ENCODE measurements at places on chromosomes 11 and 22. TPM values are rescaled to one million over a fixed set of nuclear protein-coding genes. Genes with fewer than 3 reads are reported as not detected.

- H3K4me1 ChIP-seq, result no peaks in the 10 kb centered on the region
- DNase-seq, result no peak
- H3K36me3 ChIP-seq, result no peaks in the 10 kb centered on the region
Measured at GRCh38 chr11:17197431-17197898, 10.3 kb downstream of the PIK3C2A start.

GRCh38 chr11:6618117-6619003 is 862 bp downstream of the TPP1 start:
- H3K27ac ChIP-seq, result peak overlapping the region; percentile 97
- no peaks in the 10 kb centered on the region for H3K4me1 ChIP-seq
- H3K4me3 ChIP-seq, result peak overlapping the region; percentile 57
- no peaks in the 10 kb centered on the region for H3K27me3 ChIP-seq
- no peaks in the 10 kb centered on the region for H3K36me3 ChIP-seq
- peak; percentile 89 for DNase-seq

DNA sequence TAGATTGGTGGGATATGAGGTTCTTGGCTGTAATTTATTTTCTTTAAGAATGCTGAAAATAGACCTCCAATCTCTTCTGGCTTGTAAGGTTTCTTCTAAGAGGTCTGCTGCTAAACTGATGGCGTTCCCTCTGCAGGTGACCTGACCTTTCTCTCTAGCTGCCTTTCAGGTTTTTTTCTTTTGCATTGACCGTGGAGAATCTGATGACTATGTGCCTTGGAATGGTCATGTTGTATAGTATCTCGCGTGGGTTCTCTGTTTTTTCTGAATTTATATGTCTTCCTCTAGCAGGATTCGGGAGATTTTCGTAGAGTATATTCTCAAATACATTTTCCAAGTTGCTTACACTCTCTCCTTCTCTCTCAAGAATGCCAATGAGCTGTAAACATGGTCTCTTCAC is 122.2 kb downstream of the DDX10 start:
- H3K27me3 ChIP-seq, result no peaks in the 10 kb centered on the region
- no peaks in the 10 kb centered on the region for H3K4me1 ChIP-seq
- H3K36me3 ChIP-seq, result no peaks in the 10 kb centered on the region
- no peak overlapping the region for H3K27ac ChIP-seq
- no peak overlapping the region for H3K4me3 ChIP-seq
- DNase-seq, result no peak

CCDC34 gene
- total RNA-seq, result 8.2 TPM

ART1 gene
- not detected for total RNA-seq

DNA sequence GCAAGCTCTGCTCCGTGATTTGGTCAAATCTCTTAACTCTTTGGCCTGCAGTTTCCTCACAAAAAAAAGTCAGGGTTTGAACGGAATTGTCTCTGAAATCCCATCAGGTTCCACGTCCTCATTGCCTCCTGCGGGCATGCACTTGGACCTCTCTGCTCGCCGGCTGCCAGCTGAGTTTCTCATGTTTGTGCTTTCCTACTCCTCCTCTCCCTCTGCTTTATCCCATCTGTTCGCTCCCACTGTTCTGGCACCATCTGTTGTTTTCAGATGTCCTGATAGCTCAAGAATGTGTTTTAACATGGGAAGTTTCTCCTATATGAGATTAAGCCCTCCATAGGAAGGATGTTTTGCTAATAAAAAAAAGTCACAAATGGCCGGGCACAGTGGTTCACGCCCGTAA is 49.4 kb upstream of the ARHGAP42 start:
- DNase-seq, result no peak
- H3K4me1 ChIP-seq, result no peaks in the 10 kb centered on the region
- no peaks in the 10 kb centered on the region for H3K36me3 ChIP-seq
- H3K27me3 ChIP-seq, result no peaks in the 10 kb centered on the region
- H3K4me3 ChIP-seq, result no peak overlapping the region

CDC45 gene
- not detected for total RNA-seq

DNA sequence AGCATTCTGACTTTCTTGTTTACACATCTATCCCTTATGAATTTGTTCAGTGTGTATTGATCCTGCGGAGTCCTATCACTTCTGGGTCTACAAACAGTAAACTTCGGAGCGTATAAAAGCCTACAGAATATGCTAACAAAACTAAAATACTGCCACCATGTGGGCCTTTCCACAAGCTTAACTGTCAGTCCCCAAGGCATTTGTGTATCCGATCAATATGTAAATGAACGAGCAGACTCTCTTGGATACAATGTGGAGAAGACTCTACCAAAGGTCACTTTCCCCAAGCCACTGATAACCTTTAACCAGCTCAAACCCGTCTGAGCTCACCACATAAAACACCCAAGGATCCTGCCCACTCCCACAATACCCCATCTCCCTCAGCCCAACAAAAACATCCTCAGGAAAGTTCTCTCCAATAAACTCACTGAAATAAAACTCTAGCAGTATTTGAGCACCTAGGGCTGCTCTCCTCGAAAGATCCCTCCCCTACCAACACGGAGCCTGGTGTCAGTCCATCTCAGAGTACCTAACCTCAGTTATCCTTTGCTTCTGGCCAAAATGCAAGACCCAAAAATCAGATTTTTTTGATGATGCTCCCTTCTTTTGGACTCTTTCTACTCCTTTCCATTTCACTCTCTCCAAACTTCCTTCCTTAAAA is 17.8 kb downstream of the ADA2 start:
- H3K27me3 ChIP-seq, result no peaks in the 10 kb centered on the region
- DNase-seq, result no peak
- H3K4me3 ChIP-seq, result no peak overlapping the region
- no peaks in the 10 kb centered on the region for H3K4me1 ChIP-seq
- H3K27ac ChIP-seq, result no peak overlapping the region
- H3K36me3 ChIP-seq, result no peaks in the 10 kb centered on the region

- no peaks in the 10 kb centered on the region for H3K27me3 ChIP-seq
- no peak overlapping the region for H3K4me3 ChIP-seq
- no peaks in the 10 kb centered on the region for H3K4me1 ChIP-seq
- H3K27ac ChIP-seq, result no peak overlapping the region
- no peaks in the 10 kb centered on the region for H3K36me3 ChIP-seq
Measured at GRCh38 chr11:101466352-101466751, 117.5 kb downstream of the TRPC6 start.

HOATZ gene
- total RNA-seq, result 2.7 TPM

ELFN2 gene
- total RNA-seq, result not detected

TM7SF2 gene
- 16.7 TPM for total RNA-seq

DNA sequence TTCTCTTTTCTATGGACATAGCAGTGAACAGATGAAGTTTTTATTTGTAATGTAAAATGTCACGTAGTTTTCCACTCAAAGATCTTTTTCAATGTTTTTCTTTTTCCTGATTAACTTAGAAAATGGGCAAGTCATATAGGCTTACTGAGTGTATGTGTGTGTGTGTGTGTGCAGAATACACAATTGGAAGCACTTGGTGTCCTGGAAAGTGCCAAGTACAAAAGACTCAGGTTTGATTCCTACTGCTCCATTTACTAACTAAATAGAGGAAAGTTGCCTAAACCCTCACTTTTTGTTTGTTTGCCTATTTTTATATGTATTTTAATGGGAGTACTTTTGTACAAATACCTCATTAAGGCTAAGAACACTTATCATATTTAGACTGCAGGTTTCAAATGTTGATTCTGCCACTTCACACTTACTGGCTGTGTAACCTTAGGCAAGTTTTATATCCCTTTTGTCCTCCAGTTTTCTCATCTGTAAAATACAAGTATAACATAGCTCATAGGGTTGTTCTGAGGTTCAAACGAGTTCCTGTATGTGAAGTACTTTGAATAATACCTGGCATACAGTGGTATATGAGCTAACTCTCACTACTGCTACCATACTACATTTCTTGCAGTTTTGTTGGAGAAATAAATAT is 90.1 kb downstream of the TYR start:
- H3K27me3 ChIP-seq, result no peaks in the 10 kb centered on the region
- no peak overlapping the region for H3K27ac ChIP-seq
- no peak overlapping the region for H3K4me3 ChIP-seq
- DNase-seq, result no peak
- no peaks in the 10 kb centered on the region for H3K36me3 ChIP-seq

DNA sequence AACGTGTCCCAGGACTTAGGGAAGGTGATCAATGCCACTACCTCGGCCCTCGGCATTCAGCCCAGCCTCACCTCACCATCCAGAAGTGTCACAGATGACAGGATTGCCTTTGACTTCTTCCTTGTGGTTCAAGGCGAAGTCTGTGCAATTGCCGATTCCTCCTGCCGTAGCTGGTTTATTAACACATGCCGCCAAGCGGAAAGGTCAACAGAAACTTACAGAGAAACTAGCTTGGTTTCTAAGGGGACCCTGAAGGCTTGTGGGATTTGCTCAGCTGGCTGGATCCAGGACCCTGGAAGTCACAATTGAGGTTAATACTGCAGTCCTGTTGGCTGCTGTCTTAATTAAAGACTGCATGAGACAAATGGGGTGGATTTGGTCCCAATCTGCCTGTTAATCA is 65.6 kb downstream of the SHANK2 start:
- no peak for DNase-seq
- H3K36me3 ChIP-seq, result no peaks in the 10 kb centered on the region
- no peaks in the 10 kb centered on the region for H3K27me3 ChIP-seq
- no peaks in the 10 kb centered on the region for H3K4me1 ChIP-seq

CXCR5 gene
- not detected for total RNA-seq

- DNase-seq, result peak; percentile 47
- no peaks in the 10 kb centered on the region for H3K36me3 ChIP-seq
- H3K27ac ChIP-seq, result peak overlapping the region; percentile 80
Measured at GRCh38 chr22:29309332-29310064, 3.0 kb downstream of the GAS2L1 start.
